ENCODE measurements at places on chromosomes 2 and 18.

- no peak for DNase-seq
These were observed 14.6 kb downstream of the ABCG8 start for GRCh38 chr2:43853141-43854081.

DNA sequence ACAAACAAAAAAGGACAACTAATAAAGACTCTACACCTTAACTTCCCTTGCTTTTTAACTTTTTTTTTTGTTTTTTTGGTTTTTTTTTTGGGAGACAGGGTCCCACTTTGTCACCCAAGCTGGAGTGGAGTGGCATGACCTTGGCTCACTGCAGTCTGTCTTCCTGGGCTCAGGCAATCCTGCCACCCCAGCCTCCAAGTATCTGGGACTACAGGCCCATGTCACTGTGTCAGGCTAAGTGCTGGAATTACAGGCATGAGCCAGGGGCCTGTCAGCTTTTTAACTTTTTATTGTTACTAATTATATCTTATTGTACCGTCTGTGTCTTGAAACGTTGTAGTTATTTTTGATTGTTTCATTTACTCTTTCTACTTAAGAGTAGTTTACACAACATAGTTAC is 25.5 kb downstream of the WDR7 start:
- DNase-seq: no peak

DNA sequence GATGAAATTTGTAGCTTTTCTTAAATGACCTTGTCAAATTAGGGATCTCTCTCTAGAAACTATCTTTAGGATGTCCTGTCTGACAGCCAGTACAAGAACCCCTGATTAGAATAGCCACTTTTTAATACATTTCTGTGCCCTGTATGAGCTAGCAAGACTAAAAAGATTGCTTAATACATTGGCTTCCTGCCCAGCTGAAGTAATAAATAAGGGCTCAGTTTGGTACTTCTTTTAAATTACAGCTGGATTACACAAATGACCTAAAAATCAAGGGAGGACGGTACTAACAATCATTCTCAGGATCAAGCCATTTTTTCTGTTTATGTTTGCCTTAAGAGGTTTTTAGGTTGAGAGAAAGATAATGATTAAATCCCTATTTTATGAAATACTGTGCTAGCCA is 11.6 kb upstream of the OLA1 start:
- DNase-seq: no peak

DNA sequence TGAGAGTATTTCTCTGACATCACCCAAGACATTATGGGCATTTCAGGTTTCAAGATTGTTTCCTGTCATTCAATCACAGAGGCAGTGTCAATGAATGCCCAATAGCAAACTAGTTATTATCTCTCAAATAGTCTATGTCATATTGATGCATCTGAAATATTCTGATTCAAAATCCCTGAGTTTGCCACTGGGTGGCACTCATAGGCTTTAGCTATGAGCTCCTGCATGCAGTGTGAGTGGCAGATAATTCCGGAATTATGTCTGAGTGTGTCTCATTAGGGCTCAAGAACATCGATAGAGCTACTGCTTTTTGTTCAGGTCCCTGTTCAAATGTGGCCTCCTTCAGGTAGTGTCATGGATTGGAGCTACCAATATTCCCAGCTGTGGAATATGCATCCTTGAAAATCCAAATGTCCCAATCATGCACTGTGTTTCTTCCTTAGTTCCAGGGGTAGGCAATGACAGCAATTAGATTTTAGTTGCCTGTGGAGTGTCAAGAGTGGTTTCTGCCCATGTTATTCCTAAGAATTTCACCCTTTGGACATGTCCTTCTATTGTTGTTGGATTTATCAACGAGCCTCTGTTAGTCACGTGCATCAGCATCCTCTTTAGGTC is 7.8 kb upstream of the OR6B3 start:
- DNase-seq: no peak

GRCh38 chr2:29129586-29130281 is 14.5 kb downstream of the CLIP4 start:
- no peak for DNase-seq

- no peak for DNase-seq
These were observed 294.9 kb upstream of the CYRIA start for GRCh38 chr2:16960579-16960978.
